ENCODE measurements at places on chromosomes 11 and 22.

GRCh38 chr11:17652556-17652955 lies 66.8 kb upstream of the MYOD1 start:
- DNase-seq = no peak

- no peak for DNase-seq
These were observed 63.6 kb downstream of the NFAM1 start for GRCh38 chr22:42368379-42369249.

- no peak for DNase-seq
These were observed 9.9 kb downstream of the RGL4 start for GRCh38 chr22:23700706-23701105.

- DNase-seq = peak; percentile 13
These were observed at the start of gene LRRC75B for GRCh38 chr22:24592851-24593558. Gene LRRC75B (minus strand): TSS chr22:24593073. CDS start chr22:24593039, 34 bp downstream.

DNA sequence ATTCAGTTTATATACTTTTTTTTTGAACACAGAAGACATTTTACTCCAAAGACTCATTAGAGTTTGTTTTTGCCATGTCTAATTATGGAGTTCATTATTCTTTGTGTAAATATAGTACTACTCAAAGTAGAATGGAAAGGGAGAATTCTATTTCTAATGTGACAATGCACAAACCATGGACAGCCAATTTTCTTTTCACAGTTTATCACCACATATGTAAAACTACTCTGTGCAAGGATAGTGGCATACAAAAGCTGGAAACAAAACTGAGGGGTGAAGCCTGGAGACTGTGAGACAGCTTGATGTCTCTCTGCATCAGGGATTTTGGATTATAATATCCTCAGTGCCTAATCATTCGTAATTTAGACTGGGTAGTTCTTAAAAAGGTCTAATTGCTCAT lies 75.5 kb downstream of the LUZP2 start:
- DNase-seq = no peak

DNA sequence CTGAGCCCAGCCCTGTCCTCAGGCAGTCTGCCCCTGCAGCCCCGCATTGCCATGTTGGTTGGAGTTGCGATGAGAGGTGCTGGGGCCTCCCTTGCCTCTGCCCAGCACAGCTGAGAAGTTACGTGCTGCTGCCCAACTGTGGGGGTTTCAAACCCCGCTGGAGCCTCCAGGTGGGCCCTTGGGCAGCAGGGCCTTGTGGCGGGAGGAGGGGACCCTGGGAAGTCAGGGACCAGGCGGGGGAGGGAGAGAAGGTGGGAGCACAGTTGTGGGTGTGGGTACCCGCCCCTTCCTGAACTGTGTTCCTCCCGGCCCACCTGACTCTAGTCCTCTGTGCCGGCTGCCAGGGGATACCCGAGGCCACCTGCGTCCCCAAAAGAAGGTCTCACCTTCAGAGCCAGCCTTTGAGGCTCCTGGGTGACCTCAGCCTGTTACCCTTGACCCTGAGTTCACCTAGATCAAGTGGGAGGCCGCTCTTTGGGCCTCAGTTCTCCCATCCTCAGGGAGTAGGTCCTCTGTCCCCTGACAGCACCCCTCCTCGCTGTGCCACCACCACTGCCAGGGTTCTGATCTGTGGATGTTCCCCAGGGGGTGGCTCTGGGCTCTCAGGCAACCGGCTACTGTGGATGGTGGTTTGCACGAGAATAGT lies 7.7 kb upstream of the CCDC188 start:
- DNase-seq = no peak

DNA sequence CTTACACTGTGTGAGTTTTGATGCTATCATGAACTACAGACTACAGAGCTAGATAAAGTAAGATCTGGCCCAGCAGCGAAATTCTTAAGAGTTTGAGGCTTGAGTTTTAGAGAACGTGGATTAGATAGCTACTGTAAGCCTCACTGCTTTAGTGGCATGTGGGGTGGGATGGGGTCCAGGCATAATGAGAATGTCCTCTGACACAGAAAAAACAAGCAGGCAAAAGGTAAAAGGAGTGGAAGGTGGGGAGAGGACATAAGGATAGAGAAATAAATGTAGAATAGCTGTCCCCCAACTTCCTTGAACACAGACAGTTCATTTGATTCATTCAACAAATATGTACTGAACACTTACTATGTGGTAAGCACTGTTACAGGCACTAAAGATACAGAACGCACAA lies 324.5 kb upstream of the PITPNB start:
- DNase-seq = no peak

DNA sequence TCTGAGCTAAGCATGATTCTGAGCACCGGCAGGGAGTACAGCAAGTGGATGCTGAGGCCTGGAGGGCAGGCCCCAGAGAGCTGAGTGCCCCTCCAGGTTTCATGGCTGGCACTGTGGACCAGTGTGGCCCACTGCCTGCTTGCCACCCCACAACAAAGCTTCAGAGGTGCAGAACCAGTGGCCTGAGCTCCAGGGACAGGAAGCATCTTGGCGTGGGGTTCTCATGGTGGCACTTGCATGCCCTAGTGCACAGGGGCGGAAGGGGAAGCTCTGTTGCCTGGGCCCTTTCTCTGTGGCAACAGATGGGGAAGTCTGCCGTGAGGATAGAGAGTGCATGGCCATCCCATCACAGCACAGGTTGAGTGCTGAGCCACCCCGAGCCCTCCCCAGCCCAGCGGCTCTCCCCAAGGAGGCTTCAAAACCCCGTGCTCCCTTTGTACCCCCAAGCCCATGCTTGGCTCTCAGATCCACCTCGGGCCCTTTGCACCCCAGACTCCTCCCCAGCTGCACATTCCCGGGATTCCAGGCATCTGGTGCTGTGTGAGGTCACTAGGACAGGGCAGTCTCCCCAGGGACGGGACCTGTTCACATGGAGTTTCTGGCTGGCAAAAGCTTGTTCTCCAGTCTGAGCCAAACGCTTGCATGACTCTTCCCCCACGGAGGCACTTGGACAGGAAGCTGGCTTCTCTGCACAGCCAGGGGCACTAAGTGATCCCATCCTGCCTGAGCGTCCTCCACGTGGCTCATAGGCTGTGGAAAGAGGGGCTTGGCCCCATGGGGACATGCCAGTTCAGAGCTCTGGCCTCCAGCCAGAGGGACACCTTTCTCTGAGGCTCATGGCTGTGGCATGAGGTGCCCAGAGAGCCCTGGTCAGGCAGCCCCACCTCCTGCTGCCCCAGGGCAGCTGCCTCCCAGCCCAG lies 4.2 kb downstream of the SLC25A1 start:
- DNase-seq = no peak

- DNase-seq = no peak
These were observed 2.2 kb downstream of the UBXN1 start for GRCh38 chr11:62676698-62677097.

- no peak for DNase-seq
These were observed 135.9 kb downstream of the FDX1 start for GRCh38 chr11:110565357-110566336.

GRCh38 chr22:41841085-41841712 lies 8.3 kb downstream of the SREBF2 start:
- no peak for DNase-seq

- DNase-seq = no peak
These were observed 33.7 kb upstream of the PRR5 start for GRCh38 chr22:44668190-44668885.

GRCh38 chr11:12794576-12795230 lies 120.5 kb downstream of the TEAD1 start:
- DNase-seq = no peak

- no peak for DNase-seq
These were observed 463.9 kb downstream of the MN1 start for GRCh38 chr22:27337676-27338075.

DNA sequence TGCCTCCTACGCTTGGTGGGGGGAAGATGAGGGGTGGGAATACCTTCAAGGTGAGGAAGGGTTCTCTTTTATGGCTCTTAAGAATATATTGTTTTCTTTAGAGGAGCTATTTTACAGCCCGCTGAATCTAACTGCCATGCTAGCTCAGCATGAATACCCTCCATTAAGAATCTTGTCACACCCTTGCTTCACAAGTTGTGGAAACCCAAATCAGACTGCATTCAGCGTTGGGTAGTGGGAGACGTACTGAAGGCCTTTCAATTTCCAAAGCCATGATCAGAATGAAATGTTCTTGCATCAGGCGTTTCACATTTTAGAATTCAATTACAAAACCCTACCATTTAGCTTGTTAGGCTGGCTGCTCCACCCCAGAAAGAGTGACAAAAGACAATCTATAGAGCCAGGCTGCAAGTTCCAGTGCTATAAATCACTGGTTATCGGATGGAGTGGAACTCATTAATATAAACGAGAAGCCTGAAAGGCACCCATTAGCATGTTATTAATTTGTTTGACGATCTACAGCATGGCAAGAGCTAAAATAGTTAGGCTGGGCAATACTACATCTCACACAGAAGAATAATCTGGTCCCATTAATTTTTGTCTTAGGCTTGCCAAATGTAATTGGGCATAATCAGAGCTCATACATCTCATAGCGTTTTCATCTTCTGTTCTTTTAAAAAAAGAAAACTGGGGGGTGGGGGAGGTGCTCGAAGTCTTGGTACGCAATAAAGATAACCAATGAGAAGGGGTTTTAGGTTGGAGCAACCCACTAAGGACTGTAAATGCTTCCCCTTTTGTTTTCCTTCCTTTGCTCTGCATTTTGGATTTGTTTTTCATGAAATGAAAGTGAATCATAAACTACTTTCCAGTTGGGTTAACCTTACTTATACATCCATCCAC lies 57.5 kb downstream of the ABTB2 start:
- peak; percentile 9 for DNase-seq

GRCh38 chr11:126879516-126879915 lies 121.1 kb downstream of the KIRREL3 start:
- DNase-seq = no peak

DNA sequence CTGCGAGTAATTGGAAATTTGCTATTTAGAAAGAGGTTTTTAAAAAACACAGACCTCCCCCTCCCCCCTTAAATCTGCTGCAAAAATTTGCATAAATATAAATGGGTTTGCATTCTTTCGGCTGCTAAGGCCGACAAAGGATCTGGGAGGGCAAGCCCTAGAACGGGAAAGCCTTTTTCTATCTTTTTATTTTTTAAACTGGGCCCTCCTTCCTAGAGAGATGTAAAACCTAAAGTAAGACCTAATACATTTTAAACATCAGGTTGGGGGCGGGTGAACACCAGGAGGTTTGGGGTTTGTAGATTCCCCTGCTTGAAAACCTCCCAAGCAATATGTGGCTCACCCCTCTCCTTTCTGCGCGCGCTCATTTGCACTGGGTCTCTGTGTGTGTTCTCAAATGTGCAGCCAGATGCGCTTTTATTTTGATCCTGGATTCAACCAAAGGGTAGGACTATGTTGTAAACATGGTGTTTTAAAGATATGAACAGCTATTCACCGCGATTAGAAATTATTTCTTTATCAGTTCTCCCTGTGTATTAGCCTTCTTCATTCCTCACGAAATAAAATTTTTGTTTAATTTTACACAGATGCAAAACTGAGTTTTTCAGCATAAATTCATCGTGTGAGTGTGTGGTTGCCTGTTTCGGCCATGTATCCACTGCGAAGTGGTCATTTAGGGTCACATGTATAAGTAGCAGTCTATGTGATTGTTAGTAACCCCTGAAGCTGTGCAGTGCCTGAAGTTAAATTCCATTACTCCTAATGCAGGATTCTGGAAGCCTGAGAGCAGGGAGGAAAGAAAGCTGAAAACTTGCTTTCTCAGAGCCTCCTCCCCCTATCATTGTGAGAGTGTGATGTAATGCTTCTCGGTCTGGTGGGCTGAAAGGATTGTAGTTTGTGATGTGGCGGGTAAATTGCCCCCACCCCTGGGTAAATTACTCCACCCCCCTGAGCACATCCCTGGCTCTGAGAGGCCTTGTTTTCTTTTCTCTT lies 988 bp downstream of the TNRC6B start:
- DNase-seq = no peak

- DNase-seq = no peak
These were observed 8.1 kb upstream of the PLAAT3 start for GRCh38 chr11:63622323-63622722.

DNA sequence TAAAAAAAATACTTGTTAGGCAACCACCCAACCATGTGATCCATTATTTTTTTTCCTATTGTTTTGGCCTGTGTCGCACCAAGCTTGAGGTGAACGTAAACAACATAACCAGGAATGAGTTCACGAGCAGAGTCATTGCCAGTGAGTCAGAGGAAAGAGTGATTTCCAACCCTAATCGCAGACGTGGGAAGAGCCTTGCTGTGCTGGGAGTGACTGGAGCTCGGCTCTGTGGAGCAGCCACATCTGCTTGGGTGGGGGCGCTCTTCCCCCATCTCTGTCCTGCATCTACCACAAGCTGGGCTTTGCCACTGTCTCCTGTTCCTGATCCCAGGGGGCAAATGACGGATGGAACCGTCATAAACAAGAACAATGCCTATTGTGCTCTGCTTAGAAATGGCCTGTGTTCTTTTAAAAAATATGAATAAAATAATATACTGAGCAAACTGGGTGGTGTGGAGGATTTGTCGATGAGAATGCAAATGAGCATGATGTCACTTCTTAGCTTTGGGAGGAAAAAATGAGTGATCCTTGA lies 210.0 kb downstream of the KIRREL3 start:
- peak; percentile 58 for DNase-seq

DNA sequence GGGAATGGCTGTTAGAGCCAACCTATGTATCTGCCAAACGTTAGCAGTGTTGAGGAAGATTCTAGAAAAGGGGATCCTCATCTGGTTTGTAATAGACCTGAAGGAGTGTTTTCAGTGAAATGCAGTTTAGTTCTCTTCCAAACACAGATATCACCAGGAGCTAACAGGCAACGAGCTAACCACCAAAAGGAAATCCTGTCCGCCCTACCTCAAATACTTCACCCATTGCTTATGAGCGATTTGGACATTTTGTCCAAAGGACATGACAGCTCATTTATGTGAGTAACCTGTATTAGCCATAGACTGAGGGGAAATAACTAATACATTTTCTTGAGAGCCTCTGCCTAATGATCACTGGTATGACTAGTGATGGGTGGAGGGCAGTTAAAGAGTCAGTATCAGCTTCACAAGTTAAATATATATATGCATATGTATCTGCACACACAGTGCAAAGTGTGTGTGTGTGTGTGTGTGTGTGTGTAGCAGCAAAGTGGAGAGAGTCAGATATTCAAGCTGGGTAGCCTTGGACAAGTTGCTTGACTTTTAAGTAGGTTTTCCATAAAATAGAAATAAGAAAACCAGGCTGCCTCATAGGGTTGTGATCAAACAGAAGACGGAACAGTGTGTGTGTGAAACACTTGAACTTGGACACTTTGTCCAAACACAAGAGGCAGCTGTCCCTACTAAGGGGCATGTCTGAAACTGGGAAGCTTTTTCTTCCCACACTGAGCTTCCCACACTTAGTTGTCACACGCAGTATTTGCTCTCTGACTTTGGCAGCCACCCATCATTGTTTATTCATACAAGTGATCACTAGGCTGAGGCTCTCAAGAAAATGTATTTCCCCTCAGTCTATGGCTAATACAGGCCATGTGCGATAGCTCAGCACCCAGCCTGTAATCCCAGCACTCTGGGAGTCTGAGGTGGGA lies 940 bp upstream of the C11orf91 start:
- DNase-seq = peak; percentile 36

GRCh38 chr11:82994604-82995230 lies 77.0 kb downstream of the RAB30 start:
- DNase-seq = no peak
